ENCODE measurements at places on chromosomes 3 and 15.
A peak's percentile ranks its signal among the peaks of the same experiment; 100 is the strongest.

GRCh38 chr15:68271854-68272471 is 5.6 kb upstream of the FEM1B start:
- DNase-seq, result peak; percentile 48

- no peak for DNase-seq
Observed at GRCh38 chr3:164370970-164371369, 707.3 kb downstream of the SI start.

DNA sequence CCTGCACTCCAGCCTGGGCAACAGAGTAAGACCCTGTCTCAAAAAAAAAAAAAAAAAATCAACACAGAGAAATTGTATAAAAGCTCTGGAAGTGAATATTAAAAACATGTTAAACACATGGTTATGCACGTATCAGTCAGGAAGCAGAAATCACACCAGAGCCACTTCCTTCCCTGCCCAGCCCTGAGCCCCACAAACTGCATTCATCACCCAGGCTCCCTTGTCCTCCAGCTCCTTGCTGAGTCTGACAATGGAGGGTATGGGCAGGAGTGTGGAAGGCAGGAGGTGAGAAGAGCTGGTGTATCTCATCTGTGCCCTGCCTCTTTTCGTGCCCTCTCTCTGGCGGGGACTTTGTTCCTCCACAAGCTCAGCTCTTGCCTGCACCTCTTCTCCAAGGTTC is 12.1 kb upstream of the LOXL1 start:
- DNase-seq, result no peak

DNA sequence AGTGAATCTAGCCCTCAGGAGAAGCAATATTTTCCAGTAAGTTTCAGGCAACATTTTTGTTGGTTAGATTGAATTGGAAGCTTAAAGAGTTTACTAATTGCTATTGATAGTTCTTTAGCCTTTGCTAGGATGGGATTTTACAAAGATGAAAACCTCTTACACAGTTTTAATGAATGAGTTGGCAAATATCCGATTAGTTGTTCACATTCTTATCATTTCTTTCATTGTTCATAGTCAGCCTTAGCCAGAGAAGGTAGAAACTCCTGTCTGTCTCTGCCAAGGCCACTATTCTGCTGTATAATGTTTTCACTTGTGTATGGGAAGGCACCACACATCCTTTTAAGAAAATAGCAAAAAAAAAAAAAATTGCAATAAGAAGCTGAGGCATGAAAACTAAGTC is 222.0 kb upstream of the MANF start:
- DNase-seq, result peak; percentile 40

DNA sequence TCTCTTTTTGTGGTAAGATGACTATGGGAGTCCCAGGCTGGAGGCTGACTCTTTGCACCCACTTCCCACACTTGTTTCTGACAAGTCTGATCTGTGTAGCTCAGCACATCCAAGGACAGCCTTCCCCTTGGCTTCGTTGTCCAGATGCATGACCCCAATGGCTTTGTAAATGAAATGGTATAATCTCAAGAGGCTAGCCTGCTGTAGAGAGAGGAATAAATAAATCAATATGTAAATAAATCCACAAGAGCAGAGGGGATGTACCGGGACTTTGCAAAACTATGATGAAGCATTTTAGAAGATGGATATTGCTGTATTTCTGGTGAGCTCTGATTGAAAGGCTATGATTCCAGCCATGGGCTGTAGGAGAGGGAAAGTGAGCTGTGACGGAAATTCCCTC is 79.9 kb upstream of the NEO1 start:
- no peak for DNase-seq

- DNase-seq, result no peak
Observed at GRCh38 chr3:113223475-113224281, 12.3 kb downstream of the BOC start.

- DNase-seq, result no peak
Observed at GRCh38 chr15:46644501-46645481, 1010.0 kb downstream of the SQOR start.

- peak; percentile 27 for DNase-seq
Observed at GRCh38 chr3:36792342-36792741, 28.0 kb upstream of the DCLK3 start.

Data from fibroblast of lung (primary cell).